ENCODE measurements at places on chromosomes 5 and 9.

DNA sequence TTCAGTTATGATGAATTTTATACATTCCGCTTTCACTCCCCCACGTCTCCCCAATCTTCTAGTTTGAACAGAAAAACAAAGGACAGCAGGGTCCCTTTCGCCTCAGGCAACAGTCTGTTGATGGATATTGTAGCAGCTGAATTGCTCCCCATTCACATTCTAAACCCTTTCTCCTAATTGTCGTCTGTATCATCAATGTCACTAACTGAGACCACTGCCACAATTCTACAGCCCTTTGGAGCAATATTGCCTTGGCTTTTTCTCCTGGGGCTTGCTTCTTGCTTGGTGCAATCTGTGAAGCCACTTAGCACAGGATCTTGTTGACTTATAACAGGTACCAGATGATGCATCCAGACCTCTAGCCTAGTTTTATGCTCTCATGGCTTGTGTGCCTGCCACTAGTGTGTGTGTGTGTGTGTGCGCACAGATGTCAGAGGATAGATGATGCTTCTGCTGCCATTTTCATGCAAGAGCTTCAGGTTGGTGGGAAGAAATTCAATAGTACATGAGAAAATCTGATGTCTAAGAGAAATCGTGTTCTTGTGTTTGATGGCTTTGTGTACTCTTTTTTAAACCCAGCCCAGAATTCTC is 195.2 kb upstream of the ISL1 start:
- no peak for DNase-seq

DNA sequence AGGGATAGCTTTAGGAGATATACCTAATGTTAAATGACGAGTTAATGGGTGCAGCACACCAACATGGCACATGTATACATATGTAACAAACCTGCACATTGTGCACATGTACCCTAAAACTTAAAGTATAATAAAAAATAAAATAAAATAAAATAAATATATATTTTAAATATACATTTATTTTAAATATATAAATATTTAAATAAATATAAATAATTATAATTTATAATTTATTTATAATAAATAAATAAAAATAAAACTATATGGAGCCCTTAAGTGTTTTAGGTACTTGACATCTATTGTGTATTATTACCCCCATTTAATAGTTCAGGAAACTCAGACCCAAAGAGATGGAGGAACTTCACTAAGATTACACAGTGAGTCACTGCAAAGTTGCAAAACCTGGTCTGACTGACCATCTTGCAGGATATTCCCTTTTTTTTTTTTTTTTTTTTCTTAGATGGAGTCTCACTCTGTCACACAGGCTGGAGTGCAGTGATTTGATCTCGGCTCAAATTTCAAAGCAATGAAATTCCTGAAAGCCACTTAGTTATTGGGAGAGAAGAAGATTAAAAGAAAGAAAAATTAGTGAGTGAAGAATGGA is 5.8 kb upstream of the C5orf52 start:
- no peak for DNase-seq

DNA sequence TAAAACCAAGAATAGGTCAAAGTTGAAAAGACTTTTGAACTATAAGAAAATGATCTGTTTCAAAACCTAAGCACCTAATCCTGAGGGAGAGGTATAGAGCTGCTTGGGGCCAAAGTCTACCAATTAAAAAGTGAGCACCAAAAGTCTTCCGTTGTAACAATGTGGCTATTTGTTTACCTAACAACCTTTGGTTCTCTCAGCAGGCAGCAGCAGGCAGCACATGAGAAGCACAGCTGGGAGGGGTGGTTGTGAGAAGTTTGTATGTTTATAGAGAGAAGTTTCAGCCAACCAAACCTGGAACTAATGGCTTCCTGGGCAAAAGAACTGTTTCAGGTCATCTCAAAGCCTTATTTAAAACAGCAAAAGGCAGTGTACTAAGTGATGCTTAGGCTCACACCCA is 59.8 kb upstream of the TBC1D9B start:
- no peak for DNase-seq

DNA sequence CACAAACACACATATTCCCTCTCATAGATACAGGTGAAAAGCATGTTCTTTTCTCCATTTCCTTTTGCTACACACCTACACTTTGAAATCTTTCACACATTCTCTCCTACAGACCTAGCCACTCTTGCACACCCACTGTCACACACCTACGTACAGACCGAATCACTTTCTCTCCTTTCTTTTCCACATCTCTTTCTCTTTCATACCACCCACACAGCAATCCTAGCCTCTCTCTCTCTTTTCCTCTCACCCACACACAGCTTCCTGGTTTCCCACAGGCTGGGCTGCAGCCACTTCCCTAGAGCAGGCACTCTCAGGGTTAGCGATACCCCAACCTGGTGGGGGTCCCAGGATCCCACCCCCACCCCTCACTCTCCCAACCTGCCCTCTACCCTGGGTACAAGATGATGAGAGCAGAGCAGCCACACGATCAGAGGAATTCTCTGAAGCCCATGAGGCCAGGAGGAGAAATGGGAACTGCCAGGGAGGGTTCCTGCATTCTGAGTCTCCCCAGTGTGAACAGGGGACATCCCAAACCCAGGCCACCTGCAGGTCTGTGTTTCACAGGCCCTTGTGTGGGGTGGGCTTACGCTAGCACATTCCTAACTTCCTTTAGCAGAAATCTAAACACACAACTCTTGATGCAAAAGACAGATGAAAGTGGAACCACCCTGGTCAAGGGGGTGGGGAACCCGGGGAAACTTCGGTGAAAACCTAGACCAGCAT is 17.1 kb upstream of the SYNPO start:
- no peak for DNase-seq

DNA sequence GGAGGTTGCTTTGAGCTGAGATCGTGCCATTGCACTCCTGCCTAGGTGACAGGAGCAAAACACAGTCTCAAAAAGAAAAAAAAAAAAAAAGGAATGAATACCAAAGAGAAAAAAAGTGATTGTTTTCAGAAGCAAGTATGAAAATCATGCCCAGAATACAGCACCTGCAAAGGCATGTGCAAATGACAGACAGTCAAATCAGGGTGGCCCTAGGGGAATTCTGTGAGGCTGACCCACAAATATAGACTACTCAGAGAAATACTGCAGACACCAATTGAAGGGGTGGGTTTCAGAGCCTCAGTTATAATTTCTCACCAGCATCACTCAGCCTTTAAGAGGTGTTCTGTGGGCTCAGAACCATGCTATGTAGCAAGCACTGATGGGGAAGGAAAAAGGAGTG is 28.6 kb downstream of the DCAF12 start:
- no peak for DNase-seq

DNA sequence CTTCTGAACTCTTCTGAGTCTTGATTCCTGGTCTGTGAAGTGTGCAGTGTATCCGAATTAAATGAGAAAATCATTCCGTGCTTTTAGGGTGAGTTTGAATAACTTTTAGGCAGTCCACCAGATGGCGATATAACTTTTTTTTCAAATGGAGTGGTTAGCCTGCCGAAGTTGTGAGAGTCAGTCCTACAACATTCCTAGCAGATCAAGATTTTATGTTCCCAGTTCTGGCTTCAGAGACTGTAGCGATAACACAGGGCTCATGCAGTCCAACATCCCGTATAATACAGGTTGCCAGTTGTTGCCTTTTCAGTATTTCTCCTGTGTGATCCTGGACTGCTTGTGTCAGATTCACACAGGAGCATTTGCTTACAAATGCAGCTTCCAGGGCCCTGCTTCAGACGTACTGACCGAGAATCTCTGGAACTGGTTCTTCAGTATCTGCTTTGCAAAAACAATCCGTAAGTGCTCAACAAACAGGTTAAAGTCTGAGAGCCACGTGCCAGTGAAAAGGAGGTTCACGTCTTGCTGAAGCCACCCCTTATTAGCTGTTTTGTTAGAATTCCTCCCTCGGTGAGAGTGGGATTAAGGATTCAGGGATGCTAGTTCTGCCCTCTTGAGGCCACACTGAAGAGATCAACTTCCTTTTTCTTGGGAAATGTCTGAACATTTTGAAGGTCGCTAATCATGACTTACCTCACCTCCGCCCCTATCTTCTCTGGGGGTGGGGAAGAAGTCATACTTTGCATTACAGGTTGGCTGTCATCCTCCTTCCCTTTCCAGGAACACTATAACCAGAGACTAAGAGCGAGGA is 22.8 kb downstream of the SMIM3 start:
- no peak for DNase-seq

DNA sequence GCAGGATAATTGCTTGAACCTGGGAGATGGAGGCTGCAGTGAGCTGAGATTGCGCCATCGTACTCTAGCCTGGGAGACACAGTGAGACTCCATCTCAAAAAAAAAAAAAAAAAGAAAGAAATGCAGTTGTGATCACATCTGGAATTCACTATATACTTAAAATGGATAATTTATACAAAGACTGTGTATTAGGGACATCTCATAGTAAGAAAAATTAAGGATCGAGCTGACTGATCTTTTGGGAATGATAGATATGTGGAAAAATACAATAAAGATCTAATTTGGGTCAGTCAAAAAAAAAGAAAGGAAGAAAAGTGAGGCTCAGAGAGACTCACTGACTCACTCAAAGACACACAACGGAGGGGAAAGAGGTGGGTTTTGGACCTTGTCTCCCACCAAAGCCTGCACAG is 73.2 kb upstream of the STXBP1 start:
- DNase-seq: no peak

DNA sequence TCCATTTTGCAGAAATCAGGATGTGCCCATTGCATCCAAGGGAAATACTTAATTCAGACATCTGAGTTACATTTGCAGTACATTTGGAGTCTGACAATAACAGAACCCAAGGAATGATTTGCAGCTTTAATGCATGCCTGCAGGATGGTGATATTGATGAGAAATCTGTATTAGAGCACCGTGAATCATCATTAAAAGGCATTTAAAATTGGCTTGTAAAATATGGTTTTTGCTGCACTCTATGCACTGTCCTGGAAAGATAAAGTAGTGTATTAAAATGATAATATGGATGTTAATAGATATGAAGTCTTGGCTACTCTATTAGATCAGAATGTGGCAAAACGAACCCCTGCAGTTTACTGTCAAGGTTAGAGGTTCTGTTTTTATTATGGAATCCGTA is 556.9 kb downstream of the MAT2B start:
- no peak for DNase-seq

- DNase-seq: no peak
Observed at GRCh38 chr5:28430565-28431178, 1392.3 kb upstream of the CDH9 start.

DNA sequence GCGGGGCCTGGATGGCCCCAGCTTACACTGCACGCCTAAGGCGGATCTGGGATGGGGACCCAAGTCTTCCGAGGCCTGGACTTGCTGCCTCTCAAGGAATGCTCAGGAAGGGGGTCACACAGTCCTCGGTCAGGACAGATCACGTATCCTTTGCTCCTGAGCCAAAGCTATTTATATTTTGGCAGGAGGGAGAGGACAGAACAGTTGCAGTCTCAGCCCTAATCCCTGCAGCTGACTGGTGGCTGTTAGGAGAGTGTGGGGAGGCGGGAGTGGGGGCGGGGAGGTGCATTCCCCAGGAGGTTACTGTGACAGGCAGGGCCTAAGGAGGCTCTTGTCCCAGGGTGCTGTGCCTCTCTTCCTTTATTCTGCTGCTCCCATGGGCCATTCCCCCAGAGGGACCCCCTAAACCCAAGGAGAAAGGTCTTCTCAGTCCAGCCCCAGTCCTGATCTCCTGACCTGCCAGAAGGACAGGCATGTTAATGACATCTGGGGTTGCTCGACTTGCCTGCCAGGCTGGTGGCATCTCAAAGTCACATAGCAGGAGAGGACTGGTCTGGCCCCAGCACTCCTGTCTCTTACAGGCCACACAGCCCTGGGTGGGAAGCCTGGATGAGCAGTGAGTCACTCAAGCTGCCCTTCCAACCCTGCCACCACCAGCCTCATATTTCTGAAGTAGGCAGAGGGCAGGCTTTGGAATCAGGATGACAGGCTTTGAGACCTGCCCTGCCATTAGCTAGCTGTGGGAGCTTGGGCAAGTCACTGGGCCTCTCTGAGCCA is 51.9 kb downstream of the COL27A1 start:
- no peak for DNase-seq

GRCh38 chr5:2102819-2103776 is 220.4 kb upstream of the IRX4 start:
- no peak for DNase-seq

DNA sequence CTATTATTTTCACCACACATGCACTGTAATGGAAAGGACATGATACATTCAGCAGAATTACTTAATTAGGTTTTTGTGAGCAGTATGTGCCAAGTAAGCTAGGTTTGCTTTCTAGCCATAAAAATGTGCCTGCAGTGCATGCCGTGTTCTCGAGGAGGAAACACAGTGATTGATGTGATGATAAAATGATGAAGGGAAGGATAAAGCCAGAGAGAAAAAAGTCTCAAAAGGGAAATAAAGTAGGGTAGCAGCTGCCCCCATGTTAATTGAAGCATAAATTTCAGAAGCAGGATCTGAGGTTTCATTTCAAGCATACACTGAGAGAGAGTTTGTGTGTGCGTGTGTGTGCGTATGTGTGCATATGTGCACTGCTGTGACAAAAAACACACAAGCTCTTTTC is 714.2 kb upstream of the C9orf72 start:
- no peak for DNase-seq

DNA sequence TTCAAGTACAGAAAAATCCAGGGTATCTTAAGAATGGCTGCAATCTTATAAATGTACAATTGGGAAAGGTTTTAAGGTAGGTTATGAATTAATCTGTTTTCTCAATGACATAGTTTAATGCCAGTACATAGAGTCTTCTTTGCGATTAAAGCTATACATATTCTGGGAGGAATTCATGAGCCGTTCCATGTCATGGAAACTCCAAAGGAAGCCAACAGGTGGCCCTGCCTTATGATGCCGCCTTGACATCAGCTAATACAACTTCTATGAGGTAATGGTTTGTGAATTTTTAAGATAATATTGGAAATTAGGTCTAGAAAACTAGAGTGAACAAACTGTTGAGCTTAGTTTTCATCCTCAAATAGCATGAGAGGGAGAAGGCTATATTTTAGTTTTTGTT is 713.4 kb downstream of the EFNA5 start:
- no peak for DNase-seq

DNA sequence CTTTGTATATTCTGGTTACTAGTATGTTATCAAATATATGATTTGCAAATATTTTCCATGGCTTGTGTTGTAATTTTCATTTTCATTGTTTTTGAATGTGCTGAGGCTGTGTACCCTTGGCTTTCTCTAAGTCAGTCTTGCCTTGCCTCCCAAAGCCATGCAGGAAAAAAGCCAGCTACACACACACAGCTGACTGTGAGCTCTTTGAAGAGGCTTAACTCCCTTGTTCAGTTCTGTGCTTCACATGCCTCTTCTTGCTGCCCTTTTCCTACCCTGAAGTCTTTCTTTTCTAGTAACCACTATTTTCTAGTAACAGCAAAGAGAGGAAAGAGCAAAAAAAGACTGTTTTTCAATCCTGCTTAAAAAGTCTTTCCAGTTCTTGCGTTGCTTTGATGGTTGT is 53.9 kb downstream of the KCNN2 start:
- DNase-seq: no peak
